ENCODE measurements at places on chromosomes 12 and 14.
A peak's percentile ranks its signal among the peaks of the same experiment; 100 is the strongest.

DNA sequence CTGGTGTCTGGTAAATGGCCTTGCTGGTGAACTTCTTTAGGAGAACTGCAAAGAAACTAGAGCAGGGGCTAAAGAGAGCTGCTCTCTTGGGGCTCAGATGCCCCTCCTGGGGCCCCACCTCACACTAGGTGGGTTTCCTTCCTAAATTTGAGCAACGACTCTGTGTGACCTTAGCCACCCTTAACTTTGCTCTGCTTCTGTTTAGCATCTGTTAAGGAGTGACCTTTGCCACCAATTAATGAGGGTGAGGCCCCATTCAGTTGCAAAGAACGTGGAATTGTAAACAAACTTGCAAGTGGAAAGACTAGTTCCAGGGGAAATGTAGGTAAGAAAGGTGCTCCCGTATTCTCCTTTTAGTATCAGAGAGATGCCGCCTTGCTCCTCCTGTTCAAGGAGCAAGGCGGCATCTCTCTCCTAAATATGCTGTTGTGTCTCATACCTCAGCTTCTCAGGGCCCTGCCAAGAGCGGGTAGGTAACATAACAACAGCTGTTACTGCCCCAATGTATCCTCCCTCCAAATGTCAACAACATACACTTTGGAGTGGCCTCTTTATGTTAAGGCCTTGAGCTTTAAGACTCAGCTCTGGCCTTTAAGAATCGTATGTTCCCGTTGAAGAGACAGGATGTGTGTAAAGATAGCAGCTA lies 77.6 kb upstream of the FUT8 start:
- DNase-seq, result no peak

DNA sequence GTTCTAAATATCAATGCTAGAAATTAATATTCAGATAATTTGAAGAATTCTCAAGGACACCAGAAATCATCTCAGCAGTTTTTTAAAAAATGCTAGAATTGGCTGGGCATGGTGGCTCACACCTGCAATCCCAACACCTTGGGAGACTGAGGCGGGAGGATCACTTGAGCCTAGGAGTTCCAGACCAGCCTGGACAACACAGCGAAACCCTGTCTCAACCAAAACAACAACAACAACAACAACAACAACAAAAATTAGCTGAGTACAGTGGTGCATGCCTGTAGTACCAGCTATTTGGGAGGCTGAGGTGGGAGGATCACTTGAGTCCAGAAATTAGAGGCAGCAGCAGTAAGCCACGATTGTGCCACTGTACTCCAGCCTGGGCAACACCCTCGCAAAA lies 3.2 kb upstream of the MDP1 start:
- no peak for DNase-seq

DNA sequence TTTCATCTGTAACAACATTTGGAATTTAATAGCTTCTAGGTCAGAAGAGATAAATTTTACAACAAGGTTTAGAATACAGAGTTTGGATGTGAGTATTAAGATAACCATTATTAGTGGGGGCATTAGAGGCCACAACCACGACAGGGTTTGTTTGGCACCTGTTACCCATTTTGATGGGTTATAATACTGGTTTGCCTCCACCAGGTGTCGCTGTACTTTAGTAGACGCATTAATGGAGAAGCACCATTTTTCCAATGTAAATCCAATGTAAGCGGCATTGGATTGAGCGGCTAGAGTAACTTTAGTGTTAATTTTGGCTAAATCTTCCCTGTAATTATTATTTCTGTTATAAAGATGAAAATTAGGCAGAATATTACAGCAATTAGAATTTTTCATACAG lies 136.2 kb downstream of the SLCO1B3 start:
- no peak for DNase-seq

DNA sequence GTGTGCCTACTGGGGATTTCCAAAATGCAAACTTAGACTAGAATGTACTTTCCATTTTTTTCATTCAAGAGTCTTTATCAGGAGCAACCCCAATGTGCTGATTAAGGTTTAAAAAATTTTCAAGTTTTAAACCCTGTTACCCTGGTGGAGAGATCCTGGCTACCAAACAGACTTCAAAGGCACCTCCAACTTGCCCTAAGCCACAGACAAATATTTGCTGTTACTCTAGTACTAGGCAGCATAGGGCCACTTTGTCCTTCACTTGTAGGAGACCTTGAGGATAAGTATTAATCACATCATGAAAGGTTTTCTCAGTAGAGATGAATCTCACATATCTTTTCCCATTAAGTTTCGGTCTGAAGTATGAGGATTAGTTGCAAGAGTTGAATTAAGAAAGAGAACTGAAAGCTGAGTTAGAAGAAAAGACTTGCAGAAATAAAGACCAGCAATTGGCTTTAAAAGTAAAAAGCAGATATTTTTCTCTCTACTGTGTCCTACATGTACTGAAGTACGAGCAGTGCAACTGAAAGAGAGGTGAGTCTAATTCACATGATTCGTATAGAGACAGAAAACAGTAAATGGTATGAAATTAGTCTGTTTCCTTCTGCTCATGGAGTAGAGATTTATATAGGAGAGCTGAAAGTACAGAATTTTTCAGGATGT lies 28.3 kb downstream of the NTN4 start:
- no peak for DNase-seq

- no peak for DNase-seq
Measured at GRCh38 chr12:79186506-79186905, 321.9 kb downstream of the SYT1 start.

GRCh38 chr12:75892731-75893408 lies 138.7 kb downstream of the PHLDA1 start:
- DNase-seq, result no peak

DNA sequence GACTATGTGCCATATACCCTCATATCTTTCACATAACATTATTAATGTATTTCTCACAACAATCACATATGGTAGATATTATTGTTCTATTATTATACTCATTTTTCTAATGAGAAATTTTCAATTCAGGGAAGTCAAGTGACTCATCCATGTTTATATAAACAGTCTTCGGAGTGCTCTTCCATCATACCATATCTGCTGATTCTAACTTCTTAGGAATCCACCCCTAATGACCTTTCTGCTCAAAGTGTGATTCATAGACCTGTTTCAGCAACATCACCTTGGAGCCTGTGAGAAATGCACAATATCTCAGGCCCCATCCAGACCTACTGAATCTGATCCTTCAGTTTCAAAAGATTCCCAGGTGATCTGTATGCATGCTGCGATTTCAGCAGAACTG lies 39.8 kb upstream of the OVCH1 start:
- DNase-seq, result no peak

DNA sequence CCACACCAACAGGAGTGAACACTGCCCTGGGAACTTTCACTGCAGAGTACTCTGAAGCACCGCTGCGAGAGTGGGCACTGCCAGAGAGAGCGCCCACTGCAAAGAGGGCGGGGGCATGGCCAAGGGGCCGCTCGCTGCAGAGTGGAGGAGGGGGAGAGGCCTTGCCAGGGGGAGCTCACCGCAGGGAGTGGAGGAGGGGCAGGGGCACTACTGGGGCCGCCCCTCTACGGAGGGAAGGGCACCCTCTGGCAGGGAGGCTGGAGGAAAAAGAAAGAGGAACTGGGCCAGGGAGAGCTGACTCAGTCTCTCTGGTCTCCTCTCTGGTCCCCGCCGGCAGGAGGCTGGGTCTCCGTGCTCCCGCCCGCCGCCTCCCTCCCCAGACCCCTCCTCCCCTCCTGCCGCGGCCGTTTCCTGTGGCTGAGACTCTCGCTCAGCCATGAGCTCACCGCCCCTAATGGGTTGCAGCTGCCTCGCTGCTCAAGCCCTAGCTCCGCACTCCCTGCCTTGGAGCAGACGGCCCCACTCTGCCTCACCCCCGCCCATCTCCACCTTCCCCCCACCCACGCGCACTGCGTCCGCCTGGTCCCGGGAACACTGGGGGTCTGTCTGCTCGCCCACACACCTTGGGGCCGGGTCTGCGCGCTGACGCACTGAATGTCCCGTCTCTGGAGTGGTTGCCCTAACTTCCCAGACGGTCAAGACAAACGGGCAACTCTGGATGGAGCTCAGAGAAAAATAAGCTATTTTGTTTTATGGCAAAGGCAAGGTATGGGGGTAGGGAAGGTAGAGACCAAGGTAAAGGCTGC lies 1.3 kb downstream of the ARHGEF40 start:
- no peak for DNase-seq

- DNase-seq, result no peak
Measured at GRCh38 chr12:58323676-58324075, 382.3 kb downstream of the ATP23 start.

- DNase-seq, result no peak
Measured at GRCh38 chr12:75323663-75324062, 6.5 kb downstream of the CAPS2 start.

DNA sequence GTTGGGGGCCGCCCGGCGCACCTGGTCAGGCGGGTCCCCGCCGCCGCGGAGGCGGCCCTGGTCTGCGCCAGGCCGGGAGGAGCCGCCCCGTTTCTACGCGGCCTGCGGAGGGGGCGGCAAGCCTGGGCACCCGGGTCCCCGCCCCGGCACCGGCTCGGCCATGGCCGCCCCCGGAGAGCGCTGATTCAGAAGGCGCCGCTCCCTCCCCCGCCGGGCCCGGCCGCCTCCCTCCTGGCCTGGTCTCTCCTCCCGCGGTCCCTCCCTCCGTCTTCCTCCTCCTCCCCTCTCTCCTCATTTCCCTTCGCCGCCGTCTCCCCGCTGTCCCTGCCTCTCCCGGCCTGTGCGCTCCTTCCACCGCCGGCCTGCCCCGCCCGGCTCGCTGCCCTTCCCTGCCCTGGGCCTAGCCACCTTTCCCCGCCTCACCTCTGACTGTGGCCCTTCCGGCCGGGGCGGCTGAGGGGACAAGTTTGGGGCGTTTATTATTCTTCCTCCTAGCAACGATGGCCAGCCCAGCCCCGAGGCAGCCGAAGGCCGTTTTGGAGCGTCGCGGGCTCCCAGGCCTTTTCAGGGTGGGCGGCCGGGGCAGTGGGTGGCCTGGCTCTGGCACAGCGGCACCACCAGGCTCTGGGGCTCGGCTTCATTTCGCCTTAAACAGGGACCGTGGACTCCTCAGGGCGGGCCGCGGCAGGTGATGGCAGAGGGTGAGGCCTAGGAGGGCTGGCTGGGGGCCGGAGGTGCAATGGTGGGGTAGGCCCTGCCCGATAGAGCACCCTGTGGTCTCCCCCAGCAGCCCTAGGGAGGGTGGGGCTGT lies 768 bp downstream of the CEP170B start:
- DNase-seq, result peak; percentile 23

GRCh38 chr12:120757226-120757742 lies 31.7 kb downstream of the ACADS start:
- DNase-seq, result no peak

- DNase-seq, result no peak
Measured at GRCh38 chr14:68897559-68898155, 81.4 kb downstream of the ACTN1 start.

- DNase-seq, result no peak
Measured at GRCh38 chr12:75690296-75690955, 179.0 kb upstream of the KRR1 start.

- DNase-seq, result no peak
Measured at GRCh38 chr12:4164188-4164558, 109.4 kb upstream of the CCND2 start.

- no peak for DNase-seq
Measured at GRCh38 chr12:86774841-86775388, 518.7 kb upstream of the MGAT4C start.

DNA sequence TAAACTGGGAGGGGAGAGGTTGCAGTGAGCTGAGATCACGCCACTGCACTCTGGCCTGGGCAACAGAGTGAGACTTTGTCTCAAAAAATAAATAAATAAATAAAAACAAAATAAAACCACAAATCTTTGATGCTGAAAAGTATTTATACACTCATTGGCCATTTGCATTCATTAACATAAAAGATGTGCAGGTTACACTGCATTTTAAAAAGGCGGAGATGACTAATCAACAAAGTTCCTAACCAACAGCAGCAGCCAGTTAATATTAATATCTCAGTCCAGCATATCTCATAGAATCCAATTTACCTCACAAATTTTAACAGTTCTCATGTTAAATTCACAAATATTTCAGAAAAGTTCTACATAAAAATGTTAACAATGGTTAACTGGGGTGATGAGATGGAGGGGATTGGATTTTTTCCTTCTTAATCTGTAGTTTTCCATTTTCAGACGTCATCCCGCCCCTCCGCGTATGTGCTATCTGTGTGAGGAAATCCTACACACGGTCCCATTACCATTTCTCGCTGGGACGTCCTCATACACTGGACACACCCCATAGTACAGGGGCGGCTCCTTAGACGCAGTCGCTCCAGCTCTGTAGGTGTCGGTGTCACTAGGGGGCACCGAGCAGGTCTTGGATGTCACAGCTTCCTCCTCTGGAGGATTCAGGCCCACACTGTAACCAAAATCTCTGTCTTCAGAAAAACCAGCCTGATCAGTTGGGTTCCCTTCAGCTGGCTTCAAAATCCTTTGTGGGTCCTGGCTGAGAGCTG lies 7.3 kb downstream of the ANKLE2 start:
- DNase-seq, result no peak

DNA sequence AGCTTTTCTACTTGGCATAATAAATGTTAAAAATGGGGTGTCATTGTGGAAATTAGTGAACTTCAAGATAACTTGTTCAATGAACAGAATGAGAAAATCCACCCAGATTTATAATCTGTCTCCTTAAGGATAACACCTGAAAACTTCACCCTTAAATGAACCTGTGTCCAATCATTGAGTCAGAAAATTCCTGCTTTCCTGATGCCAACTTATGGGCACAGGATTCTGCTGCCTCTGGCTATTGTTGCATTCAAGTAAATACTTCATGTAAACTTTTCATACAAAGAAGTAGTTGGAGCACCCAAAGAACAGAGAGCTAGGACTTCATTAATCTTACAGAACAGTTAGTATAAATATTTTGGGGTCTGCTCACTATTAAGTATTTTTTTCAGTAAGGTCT lies 98.9 kb upstream of the PLEKHA5 start:
- no peak for DNase-seq

DNA sequence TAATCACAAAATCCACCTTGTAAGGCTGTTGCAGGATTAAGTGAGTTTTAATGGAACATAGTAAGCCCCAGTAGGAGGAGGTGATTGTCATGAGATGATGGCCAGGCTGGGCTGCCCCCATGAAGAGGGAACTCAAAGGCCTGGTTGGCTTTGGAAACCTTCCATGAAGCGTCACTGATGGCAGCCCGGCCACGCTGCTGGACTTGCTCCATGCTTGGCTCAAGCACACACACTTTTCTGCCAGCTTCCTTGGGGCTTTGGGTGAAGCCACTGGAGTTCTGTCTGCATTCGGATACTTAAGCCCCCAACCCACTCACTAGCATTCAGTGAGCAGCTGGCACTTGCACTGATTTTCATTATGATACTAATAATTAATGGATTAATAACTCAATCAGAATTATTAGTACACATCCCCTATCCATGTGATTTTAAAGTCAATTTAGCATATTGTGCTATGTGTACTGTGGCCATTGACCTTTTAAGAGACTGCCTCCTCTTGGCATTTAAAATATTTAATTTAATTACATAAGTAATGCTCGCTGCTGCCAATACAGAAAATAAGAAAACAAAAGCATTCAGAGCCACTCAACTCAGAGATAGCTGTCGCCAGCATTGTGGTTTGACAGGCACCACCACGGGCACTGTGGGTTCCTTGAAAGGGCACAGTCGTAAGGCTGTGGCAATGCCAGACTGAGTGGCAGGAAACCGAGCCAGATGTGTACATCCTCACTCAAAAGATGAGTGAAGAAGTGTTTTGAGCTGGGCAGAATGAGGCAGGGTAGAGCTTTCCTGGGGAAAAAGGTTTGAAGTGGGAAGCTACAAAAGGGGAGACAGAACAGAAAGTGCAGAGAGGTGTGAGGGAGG lies 15.9 kb downstream of the KRT85 start:
- peak; percentile 32 for DNase-seq

- peak; percentile 12 for DNase-seq
Measured at GRCh38 chr12:117155278-117156060, 34.8 kb downstream of the FBXO21 start.

Measured in stimulated activated CD8-positive, alpha-beta memory T cell treated with anti-CD3 and anti-CD28 coated beads, Interleukin-15, amount 100 ng/mL, for 4 hours (primary cell).